ENCODE measurements at places on chromosomes 1 and 21. TPM values are rescaled to one million over a fixed set of nuclear protein-coding genes. Genes with fewer than 3 reads are reported as not detected.
A peak's percentile ranks its signal among the peaks of the same experiment; 100 is the strongest.

DNA sequence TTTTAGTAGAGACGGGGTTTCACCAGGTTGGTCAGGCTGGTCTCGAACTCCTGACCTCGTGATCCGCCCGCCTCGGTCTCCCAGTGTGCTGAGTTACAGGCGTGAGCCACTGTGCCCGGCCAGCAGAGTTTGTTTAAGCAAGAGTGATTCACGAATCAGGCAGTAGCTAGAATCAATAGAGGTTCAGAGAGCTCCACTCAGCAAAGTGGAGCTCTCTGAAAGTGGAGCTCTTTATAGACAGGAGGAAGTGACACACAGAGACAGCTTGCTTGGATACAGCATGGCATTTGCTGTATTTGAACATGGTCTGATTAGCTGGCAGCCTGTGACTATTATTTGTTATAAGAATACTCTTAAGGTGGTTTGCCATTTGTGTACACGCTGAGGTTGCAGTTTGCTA, 27.1 kb upstream of the CD34 start:
- DNase-seq: no peak

GRCh38 chr21:33984021-33984481, 68.4 kb upstream of the ATP5PO start:
- DNase-seq: no peak

- no peak for DNase-seq
These were observed 837 bp downstream of the NDUFS5 start for GRCh38 chr1:39026866-39027507.

DNA sequence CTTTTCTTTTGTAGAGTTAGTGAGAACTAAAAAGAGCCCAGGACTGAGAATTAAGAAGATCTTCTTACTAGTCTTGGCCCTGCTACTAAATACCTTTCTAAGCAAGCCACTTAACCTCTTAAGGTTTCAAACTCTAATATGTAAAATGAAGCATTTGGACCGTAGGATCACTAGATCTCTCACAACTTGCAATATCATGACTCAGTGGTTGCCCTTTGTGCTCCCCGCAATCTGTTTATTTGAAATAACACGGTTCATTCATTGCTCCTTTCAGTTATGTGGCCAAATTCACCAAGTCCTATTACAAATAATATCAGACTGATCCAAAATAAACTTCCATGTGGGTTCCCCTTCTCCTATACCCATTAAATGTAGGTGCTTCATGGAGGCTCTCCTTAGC, 10.8 kb downstream of the PALMD start:
- DNase-seq: no peak

- peak; percentile 80 for DNase-seq
These were observed 89.5 kb downstream of the SCMH1 start for GRCh38 chr1:41152622-41153044.

DNA sequence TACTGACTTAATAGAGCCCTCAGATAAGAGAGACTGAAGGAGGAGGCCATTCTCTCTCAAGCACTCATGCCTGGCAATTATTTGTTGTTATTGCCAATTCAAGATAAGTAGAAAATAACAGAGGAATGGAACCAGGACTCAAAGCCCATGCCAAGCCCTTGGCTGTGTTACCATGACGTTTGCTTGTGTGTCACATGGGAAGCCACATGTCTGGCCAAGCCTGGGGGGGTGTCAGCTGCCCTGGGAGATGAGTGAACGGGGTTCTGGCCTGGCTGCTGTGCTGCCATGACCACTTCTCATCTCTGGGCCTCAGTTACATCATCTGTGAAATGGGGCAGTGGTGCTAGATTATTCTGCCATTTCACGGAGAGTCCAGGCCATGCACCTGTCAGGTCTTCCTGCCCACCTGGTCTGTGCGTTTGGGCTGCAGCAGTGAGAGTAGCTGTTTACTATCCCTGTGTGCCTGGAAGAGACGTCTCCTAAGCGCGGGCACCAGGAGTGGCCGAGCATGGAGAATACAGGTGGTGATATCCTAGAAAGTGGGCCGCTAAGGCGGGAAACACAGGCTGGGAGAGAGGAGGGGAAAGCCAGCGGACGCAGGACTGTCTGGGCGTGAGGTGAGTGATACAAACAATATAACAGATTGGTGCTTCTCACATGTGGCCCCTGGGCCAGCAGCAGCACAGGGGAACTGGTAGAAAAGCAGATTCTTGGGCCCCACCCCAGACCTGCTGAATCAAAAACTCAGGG, 67.8 kb downstream of the MAN1C1 start:
- DNase-seq: no peak

GRCh38 chr1:197306381-197307062, 38.5 kb downstream of the CRB1 start:
- DNase-seq: no peak

- DNase-seq: peak; percentile 97
These were observed 75.3 kb upstream of the ARTN start for GRCh38 chr1:43858324-43858723.

- DNase-seq: peak; percentile 1
These were observed 582.8 kb downstream of the PTBP2 start for GRCh38 chr1:97304366-97304765.

DNA sequence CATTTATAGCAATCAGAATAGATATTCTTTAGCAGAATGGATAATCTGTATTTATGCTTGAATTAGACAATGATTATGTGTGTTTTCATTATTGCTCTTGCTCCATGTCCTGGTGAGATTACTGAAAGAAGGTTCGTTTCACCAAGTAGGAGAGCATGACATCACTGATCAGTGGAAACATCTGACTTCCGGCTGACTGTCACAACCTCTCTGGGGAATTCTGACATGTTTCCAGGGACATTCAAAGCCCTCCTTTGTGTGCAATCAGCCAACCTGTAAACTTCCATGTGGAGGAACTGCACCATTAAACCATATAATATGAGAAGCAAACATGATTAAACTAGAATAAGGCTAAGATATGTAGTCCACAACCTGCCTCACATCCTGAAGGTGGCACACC, 424.8 kb upstream of the ADGRL4 start:
- no peak for DNase-seq

GRCh38 chr1:59718064-59718988, 96.4 kb upstream of the HOOK1 start:
- DNase-seq: no peak

- no peak for DNase-seq
These were observed 154.6 kb downstream of the PLA2G4A start for GRCh38 chr1:186983327-186983726.

- DNase-seq: no peak
These were observed 16.2 kb downstream of the WDR47 start for GRCh38 chr1:109025694-109026093.

DNA sequence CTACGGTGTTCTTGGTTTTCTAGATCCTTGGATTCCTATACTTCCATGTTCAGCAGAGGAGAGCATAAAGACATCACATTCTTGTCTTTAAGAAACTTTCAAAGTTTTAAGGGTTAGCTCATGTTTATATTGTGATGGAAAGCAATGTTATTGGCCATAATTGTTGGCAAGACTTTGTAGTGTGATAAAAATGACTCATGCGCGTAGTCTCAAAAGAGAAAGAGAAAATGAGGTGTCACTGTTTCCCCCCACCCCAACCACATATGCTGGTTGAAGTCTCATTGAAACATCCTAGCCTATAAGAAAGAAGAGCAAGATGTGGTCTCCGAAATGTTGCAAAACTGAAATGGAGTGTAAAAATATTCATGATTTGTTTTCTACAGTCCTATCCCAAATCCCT, 348.8 kb downstream of the PTBP2 start:
- DNase-seq: no peak

DNA sequence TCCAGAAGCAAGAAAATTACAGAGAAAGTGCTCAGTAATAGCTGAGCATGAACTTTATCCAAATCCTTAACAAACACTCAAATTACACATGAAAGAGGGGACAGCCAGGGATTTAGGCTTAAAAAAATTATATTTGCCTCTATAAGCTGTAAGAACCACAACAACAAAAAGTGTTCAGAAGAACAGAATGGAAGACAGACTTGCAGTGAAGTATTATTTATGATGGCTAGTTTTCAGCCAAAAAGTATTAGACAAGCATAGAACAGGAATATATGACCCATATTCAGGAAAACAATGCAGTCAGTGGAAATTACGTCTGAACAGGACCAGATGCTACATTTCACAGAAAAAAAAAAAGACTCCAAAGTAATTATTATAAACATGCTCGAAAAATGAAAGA, 1246.3 kb downstream of the NCAM2 start:
- DNase-seq: no peak

DNA sequence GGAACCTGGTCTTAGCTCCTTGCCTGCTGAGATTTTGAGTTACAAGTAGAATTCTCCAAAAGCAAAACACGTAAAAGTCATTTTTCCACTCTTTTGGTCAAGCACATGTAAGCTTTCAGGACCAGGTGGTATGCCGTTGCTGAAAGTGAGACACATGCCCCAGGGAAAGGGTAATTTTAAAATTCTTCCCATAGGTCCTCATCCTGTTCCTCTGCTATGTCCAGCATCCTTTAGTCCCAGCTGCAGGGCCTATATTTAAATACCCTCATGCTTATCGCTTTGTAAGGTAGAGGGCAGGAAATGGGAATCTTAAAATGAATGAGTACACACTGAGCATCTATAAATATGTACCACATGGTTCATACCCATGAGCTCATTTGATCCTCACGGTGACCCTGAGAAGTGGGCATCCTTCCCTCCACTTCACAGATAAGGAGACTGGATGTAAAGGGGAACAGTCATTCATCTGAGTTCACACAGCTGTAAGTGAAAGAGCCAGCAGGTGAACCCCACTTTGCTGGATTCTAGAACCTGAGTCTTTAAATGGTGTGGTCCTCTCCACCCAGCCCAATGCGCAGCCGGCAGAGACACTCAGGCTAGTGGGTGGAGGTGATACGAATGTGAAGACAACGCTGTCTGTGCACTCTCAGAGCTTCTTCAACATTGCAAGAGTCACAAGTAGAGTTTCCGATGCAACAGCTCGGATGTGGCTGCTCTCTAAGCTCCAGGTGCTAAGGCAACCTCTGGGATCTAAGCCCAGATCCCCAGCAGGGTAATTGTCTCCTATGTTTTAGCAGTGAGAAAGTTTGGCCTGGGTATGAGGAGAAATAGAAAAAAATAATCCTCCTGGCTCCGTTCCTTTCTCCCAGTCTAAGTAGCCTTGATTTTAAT, 163.5 kb downstream of the PLXNA2 start:
- DNase-seq: no peak

DNA sequence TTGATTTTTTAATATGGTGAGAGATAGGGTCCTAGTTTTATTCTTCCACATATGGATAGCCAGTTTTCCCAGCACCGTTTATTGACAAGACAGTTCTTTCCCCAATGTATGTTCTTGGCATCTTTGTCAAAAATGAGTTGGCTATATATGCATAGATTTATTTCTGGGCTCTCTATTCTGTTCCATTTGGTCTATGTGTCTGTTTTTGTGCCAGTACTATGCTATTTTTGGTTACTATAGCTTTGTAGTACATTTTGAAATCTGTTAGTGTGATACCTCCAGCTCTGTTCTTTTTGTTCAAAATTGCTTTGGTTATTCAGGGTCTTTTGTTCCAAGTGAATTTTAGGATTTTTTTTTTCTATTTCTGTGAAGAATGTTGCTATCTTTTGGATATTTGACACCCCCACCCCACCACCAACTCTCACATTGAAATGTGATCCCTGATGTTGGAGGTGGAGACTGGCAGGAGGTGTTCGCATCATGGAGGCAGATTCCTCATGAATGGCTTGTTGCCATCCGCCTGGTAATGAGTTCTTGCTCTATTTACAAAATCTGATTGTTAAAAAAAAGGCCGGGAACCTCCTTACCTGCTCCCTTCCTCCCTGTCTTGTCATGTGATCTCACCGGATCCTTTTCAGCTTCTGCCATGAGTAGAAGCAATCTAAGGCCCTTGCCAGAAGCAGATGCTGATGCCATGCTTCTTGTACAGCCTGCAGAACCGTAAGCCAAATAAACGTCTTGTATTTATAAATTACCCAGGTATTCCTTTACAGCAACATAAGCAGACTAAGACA, 54.8 kb upstream of the KRTAP19-8 start:
- DNase-seq: no peak

DNA sequence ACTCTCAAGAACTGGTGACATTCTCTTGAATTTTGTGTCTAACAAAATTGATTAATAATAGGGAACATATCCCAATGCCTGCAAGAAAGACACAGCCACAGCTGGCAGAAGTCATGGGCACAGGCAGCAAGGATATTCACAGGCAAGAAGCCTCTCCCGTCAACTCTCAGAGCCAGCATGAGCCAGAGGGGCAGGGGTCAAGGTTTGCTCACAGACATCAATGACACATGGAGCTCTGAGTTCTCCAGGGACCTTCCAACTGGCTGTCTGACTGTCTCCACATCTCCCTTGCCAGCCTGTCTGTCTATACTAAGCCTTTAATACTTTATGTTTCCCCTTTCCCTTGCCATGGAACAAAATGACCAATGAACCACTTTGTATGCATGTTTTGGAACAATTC, 101.5 kb upstream of the RAB4A start:
- DNase-seq: no peak

DNA sequence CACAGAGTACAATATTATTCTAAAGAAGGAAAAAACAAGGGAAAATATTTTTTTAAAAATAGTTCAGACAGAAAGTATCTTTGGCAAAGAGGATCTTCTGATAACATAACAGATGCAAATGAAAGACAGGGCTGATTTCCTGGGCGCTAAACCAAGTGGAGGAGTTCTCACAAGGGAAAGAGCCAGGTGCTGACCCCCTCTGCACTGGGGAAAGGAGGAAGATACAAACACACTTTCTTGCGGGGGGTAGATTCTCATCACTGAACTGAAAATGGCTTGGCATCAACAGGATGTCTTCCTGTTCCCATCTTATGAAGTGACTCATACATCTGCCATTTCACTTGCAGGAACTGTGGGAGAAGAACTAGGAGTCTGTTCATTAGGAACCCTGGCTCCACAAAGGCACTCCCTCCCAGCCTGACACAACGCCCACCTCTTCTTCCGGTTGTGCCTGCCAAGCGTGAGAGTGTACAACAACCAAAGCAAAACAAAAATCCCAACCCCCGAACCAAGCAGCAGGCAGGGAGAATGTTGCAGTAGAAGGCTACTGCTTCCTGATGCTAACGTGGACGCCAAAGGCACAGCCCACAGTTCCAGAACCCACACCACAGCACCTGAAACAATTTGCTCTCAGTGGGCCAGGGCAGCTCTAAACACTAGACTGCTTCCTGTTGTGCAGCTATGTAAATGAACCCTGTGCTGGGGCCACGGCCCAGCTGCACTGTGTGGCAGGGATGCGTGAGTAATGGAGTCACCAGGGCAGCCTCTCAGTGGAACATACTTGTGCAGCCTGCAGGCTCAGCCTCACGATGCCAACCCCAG, 51.0 kb downstream of the GADD45A start:
- DNase-seq: peak; percentile 70

- DNase-seq: no peak
These were observed 29.2 kb downstream of the CMPK1 start for GRCh38 chr1:47362828-47363227.

Gene IVL
- 1.5 TPM for polyA plus RNA-seq

Gene CLCA1
- polyA plus RNA-seq: not detected

Gene XPR1
- 8.3 TPM for polyA plus RNA-seq

Gene GJB5
- 141 TPM for polyA plus RNA-seq

Gene OLIG2
- polyA plus RNA-seq: not detected

Gene TPTE
- polyA plus RNA-seq: not detected

Gene KMO
- 0.09 TPM for polyA plus RNA-seq

Gene LRRC53
- not detected for polyA plus RNA-seq

Gene RRAGC
- polyA plus RNA-seq: 20.4 TPM

Gene SDF4
- 106 TPM for polyA plus RNA-seq

Gene PLXNA2
- 6.7 TPM for polyA plus RNA-seq

Gene VHLL
- not detected for polyA plus RNA-seq

Gene TINAGL1
- polyA plus RNA-seq: 177 TPM

All from foreskin keratinocyte (primary cell).